ENCODE measurements at places on chromosomes 2 and 18.

- no peak for DNase-seq
These were observed 895 bp upstream of the GLS start for GRCh38 chr2:190879474-190880377.

- no peak for DNase-seq
These were observed 9.9 kb upstream of the ODC1 start for GRCh38 chr2:10457846-10458598.

GRCh38 chr18:68723539-68723938 is 8.6 kb upstream of the TMX3 start:
- DNase-seq: no peak

DNA sequence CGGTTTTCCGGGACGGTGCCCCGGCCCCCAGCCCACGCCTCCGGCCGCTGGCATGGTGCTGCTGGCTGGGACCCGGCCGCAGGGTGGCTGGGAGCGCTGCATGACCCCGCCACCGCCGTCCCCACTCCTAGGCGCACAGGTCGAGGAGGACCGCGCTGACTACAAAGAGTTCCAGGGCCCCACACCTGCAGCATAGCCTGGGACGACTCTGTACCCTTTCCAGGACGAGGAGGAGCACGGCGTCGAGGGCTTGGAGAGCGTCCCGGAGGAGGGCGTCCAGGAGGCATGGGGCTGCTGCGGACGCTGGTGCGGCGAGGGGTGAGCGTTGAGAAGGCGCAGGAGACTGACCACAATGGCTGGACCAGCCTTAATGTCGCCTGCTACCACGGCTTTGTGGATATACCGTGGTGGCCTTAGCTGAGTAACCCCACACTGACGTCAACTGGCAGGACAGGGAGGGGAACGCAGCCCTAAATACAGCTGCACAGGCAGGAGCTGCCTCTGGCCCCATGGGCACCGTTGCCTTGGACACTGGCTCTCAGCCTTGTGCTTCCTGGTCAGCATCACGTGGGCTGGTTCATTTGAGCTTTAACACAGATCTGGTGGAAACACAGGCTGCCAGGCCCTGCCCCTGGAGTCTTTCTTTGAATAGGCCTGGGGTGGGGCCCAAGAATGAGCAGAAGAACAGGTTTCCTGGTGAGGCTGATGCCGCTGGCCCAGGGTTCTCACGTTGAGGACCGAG is 40.9 kb upstream of the TRIM43B start:
- DNase-seq: no peak

DNA sequence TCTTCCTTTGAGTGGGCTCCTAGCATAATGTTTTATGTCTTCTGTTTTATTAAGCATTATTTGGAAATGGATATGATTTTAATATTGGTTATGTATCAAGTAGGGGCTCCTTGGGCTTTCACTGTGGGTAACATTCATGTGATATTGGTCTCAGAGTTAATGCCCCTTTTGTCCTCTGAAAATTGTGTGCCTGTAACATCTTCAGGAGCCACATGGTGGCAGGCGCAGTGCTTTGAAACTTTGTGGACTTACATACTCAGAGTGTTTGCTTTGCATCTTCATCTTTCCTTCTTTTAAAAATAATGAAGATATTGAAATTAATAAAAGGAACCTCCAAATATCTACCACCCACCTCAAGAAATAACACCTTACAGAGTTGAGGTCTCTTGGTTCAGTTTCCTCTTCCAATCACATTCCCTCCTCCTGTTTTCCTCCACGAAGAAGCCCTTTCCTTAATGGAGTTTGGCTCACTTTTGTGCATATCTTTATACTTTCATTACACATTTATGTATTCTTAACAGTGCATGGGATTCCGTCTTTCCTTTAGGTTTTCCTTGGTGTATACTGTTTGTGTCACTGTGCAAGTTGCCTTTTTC is 73.5 kb downstream of the LIMS1 start:
- DNase-seq: no peak

- DNase-seq: no peak
These were observed 591.9 kb downstream of the SLC4A3 start for GRCh38 chr2:220219371-220219770.

GRCh38 chr2:24638568-24638967 is 147.5 kb downstream of the NCOA1 start:
- DNase-seq: no peak

DNA sequence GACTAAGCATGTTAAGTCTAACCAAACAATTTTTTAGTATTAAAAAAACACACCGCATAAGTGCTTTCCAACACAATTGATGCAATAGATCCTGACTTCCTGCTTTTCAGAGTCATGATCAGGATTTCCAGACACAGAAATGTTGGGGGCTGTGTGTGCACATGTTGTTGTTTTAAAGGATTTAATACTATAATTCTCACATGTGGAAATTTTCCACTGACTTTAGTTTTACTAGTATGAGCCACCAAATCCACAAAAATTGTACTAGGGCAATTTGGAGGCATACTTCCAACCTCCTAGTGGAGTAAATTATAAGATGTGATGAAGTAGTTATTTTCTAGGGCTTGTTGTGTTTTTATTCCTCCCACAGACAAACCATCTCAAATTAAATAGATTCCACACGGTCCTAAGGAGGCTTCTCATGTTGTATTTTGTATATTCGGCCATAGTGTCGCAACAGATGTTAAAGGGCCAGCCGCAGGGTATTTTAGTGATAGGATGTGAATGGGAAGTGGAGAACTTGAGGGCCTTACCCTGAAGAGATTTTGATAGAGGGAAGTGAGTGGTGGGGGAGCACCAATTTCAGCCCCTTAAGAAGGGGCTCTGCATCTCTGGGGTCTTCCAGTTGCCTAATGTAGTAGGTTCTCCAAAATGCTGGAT is 108.9 kb upstream of the KLF7 start:
- DNase-seq: no peak

DNA sequence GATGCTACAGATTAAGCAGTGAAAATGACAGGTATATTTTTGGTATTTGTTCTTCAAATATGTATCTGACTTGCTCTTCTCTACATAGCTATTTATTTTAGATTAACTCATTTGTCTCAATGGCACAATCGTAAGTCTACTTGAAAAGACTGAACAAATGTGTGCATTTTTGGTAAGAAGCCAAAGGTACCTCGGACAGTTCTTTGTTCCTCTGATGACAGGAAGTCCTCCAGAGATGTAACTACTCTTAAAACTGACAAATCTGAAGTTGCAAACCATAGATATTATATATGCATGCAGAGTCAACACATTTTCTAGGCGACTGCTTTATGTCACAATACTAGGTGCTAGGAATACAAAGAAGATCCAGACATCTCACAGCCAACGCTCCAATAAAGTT is 36.7 kb downstream of the NDUFAF7 start:
- no peak for DNase-seq

DNA sequence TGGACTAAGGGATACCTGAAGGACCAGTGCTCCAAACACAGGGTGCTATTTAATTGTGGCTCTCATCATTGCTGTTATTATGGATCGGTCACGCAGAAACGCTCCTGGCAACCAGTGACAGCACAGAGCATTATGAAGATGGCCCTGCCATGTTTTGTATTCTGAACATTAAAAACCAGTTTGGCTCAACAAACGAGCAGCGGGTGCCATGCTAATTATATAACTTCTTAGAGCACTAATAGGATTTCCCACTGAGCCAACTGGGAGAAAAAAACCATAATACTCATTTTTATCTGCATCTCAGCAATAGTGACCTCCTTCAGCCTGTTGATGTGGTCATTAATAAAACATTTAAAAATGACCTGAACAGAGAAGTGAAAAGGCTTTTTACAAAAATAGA is 212.8 kb downstream of the STK39 start:
- no peak for DNase-seq

- DNase-seq: no peak
These were observed 771.9 kb downstream of the ERBB4 start for GRCh38 chr2:211766689-211767088.

DNA sequence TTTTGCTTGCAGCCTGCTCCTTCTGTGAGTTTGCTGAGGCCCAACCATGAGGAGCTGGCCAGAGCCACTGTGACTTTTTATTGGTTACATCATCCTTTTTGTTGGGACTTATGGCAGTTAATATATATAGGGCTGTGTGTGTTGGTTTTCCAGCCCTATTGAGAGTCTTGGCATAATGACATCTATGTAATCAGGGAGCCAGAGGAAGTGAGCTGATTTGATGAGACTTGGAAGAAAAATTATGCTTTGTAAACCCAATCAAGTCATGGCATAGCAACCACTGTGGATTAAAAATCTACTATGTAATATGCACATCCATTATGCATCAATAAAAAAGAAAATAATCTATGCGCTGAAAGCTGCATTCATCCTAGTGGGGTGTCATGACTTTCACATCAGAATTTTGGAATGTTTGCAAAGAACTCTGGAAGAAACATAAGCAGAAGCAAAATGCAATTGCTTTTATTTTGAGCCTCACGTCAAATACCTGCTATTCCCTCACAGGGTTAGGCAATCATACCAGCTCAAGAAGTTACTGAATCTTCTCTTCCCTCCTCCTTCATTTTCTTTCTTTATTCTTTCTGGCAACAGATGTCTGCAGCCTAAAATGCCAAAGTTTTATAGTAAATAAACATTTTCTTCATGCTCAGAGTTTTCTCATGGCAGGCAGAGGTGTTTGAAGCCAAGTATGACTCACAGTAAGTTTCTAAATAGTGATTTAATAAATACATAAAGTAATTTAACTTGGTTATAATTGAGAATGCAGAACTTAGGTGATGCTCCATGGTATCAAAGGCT is 308.5 kb downstream of the KCNS3 start:
- no peak for DNase-seq

Data from NCI-H2227 treated with DMSO at 0.1 percent for 48 hours (cell line).